Hematopoietic multipotent progenitor cell treated with erythropoietin and hydrocortisone succinate and interleukin-3 and kit ligand, for 4 days (in vitro differentiated cells): ENCODE measurements at places on chromosomes 13 and 19.

DNA sequence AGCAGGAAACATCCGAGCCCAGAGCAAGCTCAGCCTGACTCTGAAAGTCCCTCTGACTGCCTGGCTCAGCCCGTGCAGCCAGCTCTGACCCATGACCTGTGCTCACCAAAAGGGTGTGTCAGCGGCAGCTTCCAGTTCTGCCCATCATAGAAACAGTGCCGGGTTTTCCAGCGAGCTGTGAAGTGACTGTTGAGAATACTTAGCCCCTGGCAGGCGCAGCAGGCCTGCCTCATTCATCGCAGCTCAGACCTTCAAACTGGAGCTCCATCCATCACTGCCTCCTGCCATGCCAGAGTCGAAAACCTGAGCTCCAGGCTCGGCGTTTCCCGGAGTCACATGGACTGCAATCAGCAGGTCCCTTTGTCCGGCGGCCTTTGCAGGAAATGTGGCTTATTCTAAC, 16.3 kb upstream of the GSX1 start:
- DNase-seq: no peak

DNA sequence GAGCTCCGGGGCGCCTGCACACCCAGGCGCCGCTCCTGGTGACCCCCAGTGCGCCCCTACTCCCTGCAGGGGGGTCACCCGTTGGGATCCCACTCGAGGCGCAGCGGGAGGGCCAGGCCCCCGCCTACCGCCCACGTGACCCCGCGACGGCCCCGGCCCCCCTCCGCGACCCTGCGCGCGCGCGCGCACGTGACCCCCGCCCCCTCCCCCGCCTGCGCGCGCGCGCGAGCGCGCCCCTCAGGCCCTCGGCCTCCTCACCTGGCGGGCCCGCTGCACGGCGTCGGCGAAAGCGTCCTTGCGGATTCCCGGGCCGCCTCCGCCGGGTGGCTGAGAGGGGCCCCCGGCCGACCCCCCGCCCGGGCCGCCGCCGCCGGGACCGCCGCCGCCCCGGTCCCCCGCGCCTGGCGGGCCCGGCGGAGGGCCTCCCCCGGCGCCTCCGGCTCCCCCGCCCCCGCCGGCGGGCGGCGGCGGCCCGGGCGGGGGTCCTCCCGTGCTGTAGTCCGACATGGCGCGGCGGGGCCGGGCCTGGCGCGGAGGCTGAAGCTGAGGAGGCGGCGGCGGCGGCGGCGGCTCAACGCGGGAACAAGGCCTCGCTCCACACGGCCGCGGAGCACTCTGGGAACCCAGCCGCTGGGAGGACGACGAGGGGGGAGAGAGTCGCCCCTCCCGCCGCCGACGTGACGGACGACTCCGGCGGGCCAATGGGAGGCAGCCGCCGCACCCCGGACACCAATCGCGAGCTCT, at the start of gene KHSRP:
Gene KHSRP (minus strand): TSS at position 617 of the 744 bp plus-strand sequence. CDS start 110 bp downstream, at position 507.
- peak; percentile 55 for DNase-seq

GRCh38 chr13:51453959-51454703, 1.3 kb upstream of the INTS6 start:
- peak; percentile 17 for DNase-seq

GRCh38 chr19:49795615-49796014, 17.5 kb downstream of the FUZ start:
- no peak for DNase-seq

GRCh38 chr19:40494191-40494838, 27.5 kb downstream of the SPTBN4 start:
- no peak for DNase-seq

DNA sequence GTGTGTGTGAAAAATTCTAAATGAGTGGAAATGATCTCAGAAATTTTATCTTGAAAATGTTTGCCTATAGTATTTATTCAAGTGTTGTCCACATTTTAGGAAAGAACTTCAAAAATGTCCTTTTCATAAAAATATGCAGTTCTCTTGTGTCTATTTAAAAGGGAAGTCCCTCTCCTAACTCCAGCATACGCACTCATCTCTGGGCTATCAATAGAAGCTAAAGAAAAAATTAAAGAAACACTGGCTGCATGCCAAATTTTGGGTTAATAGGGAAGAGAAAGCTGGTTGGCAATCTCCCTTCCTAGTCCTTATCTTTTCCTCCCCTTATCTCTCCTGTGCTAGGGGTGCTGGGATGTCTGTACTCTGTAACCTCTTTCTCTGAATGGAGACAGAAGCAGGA, 313.3 kb downstream of the ENOX1 start:
- peak; percentile 71 for DNase-seq

DNA sequence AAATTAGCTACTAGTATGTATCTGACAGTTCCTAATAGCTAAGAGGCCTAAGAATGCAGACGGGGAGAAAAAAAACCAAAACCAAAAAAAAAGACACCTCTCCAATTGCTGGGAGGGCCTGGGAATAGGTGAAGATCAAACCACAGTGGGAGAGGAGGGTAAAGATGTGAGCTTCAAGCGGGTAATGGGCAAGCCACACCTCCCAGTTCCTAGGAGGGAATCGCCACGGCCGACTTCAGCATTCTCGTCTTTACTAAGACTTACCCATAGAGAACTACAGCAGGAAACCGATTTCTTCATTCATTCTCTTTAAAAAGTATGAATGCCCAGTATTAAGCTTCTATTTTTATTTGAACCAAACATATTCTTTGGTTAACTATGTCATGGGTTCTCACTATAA, 5.6 kb upstream of the EEF1AKMT1 start:
- DNase-seq: no peak
